KBM-7 (cell line): ENCODE measurements at places on chromosomes 6 and 20.

- DNase-seq, result no peak
Observed at GRCh38 chr6:152096863-152097496, 289.5 kb downstream of the ESR1 start.

GRCh38 chr6:142935553-142936517, 9.1 kb downstream of the HIVEP2 start:
- DNase-seq, result no peak

- no peak for DNase-seq
Observed at GRCh38 chr6:17933716-17934115, 53.7 kb downstream of the KIF13A start.

- peak; percentile 50 for DNase-seq
Observed at GRCh38 chr6:166862287-166862977, 93.9 kb downstream of the RNASET2 start.

- DNase-seq, result no peak
Observed at GRCh38 chr6:101484781-101485180, 91.3 kb downstream of the GRIK2 start.

DNA sequence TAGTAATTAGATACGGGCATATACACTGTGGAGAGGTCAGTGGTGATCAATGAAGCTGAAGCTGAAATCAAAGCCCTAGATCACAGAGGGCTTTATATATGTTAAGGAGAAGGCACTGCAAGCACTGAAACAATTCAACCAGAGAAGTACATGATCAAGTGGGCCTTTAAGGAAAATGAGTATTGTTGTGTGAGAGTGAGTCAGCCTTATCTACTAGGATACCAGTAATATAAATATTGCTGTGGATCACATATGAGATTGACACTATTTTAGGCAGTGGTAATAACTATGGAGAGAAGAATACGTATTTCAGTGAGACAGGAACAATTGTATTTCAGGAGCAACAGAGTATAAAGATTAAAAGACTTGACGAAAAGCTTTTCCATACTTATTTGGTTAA, 1172.2 kb upstream of the GJE1 start:
- no peak for DNase-seq
